ENCODE measurements at places on chromosomes 2 and 18.

DNA sequence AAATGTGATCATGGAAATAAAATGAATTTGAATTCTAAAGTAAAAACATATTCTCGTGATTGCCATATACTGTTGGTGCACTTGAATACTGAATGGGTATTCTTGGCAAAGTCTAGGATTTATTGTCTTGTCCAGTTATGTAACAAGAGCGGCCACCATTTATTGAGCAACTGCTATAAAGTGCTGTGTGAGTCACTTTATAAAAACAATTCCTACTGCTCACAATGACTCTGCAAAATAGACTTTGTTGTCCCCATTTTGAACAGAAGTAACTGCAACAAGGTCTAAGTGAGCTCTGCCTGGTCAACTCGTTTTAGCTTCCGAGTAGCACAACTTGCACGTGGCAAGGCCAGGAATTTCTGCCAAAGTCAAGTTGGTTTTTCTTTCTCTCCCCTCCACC lies 995.6 kb upstream of the FANCL start:
- no peak for DNase-seq

DNA sequence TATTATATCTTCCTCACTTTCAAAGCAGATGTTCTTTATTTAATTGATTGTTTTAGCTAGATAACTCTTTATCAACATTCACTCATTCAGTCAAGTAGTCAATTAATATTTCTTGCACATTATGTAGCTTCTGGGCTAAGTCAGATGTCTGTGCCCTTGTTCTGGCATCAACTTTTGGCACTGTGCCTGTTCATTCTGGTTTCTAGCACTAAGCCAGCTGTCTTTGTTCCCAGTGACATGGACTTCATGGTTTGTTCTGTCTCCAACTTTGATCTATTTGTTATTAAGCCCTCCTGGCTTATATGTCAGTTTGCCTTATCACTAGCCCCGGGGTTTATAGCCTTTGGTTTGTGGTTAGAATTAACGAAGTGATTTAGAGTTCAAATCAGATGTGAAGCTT lies 247.9 kb upstream of the SYT4 start:
- DNase-seq = no peak

DNA sequence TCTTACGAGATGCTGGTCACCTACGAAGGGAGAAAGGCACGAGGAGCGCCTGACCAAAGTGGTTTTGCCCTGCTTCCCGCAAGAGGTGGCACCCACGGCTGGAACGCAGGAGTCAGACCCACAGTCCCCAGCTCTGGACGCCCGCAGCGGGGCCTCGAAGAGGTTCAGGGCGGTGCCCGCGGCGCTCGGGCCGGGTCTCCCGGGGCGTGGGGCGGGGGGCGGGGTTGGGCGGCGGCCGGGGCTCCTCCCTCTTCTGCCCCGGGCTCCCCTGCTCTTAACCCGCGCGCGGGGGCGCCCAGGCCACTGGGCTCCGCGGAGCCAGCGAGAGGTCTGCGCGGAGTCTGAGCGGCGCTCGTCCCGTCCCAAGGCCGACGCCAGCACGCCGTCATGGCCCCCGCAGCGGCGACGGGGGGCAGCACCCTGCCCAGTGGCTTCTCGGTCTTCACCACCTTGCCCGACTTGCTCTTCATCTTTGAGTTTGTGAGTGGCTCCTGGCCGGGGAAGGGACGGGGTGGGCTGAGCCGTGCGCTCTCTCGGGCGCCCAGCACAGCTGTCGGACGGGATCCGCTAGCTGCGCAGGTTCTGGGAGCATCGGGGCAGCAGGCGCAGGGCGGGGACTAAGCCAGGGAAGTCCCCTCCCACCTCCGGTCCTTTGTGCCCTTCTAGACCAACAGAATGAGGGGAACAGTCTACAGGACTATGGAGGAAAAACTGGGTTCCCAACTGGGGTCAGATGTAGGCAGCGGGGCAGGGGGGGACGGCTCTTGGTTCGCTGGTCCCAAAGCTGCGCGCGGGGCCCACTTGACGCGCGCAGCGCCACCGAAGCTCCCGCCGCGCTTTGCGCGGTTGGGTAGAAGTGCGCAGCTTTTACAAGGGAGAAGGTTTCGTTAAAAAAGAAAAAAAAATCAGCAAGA lies at the start of gene MAL:
TSS of gene MAL (plus strand) at position 303 of the 914 bp plus-strand sequence. CDS start at position 388, 85 bp downstream.
- peak; percentile 24 for DNase-seq

GRCh38 chr2:195570329-195570728 lies 86.7 kb upstream of the SLC39A10 start:
- DNase-seq = no peak

- no peak for DNase-seq
These were observed 73.9 kb downstream of the SDC1 start for GRCh38 chr2:20150806-20151571.

GRCh38 chr2:234286956-234287355 lies 209.9 kb downstream of the ARL4C start:
- no peak for DNase-seq

GRCh38 chr2:221563270-221563985 lies 8.7 kb downstream of the EPHA4 start:
- no peak for DNase-seq

DNA sequence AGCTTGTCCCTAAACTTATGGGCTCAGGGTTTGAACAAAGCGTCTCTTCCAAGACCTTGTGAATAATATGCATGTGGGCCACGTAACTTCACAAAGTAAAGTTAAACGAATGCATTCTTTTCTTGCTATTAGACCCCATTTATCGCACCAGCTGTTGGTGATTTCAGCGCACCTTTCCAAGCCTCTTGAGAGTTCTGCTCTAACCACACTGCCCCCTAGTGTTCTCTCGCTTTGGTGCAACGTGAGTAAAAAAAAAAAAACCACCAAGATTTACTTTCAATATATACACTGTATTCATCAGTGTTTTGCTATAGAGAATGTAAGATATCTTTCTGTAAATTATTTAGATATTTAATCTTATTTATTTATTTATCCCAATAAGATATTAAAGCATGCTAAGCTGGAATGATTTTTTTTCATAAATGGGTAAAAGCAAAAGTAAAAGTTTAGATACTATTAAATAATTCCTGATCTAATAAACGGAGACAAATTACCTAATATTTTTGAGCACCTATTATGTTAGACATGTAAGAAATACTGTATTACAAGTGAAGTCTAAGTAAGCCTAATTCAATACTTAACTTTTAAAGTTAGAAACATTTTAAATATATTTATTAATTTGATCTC lies 459.5 kb downstream of the DLGAP1 start:
- no peak for DNase-seq

Measured in stimulated activated CD4-positive, alpha-beta T cell treated with anti-CD3 and anti-CD28 coated beads, TNF-alpha, amount 100 ng/mL, for 1 hour (primary cell).